ENCODE measurements at places on chromosomes 2 and 18.

DNA sequence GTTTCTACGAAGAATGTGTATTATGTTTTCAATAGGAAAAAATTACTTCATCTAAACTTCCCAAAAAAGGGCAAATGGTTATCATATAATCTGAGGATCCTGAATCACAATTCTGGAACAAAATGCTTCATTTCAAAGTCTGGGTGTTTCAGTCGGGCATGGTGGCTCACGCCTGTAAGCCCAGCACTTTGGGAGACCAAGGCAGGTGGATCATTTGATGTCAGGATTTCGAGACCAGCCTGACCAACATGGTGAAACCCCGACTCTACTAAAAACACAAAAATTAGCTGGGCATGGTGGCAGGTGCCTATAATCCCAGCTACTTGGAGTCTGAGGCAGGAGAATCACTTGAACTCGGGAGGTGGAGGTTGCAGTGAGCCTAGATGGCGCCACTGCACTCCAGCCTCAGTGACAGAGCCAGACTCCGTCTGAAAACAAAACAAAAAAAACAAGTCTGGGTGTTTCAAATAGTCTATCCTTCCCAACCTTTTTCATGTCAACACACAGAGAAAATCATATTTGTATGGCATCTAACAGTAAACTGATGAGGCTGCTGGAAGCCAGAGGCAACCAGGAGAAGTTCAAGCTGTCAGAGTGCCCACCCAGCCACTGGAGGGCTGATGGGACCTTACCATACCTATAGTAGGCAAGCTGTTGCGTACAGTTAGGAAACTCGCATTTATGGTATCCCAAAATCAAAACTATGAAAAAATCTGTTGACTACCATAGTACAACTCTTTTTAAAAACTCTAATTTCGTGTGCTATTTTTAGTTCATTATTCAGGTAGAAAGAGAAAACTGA lies 14.6 kb downstream of the NBAS start:
- no peaks in the 10 kb centered on the region for H3K4me1 ChIP-seq
- peaks cover 14% of the 10 kb centered on the region for H3K36me3 ChIP-seq
- H3K27ac ChIP-seq = no peak overlapping the region
- H3K27me3 ChIP-seq = no peaks in the 10 kb centered on the region
- H3K4me3 ChIP-seq = no peak overlapping the region
- DNase-seq = no peak

DNA sequence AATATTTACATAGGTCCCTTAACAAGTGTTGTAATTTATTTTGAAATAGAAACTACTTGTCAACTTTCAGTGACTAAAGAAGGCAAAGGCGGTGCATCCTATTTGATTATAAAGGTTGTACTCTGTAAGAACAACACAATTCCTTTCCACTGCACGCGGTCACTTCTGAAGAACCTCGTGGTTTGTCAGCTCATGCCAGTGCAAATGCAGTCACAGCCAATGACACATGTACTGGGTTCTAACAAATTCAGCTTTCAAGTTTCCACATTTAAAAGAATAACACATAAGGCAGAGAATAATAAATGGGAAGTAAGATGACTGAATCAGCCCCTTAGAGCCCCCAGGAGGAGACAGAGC lies 39.7 kb downstream of the CYB5A start:
- H3K4me3 ChIP-seq = no peak overlapping the region
- peaks cover 4% of the 10 kb centered on the region for H3K36me3 ChIP-seq
- peaks cover 24% of the 10 kb centered on the region for H3K4me1 ChIP-seq
- no peak for DNase-seq

GRCh38 chr2:31226266-31226665 lies 7.7 kb upstream of the EHD3 start:
- no peak overlapping the region for H3K27ac ChIP-seq
- no peak overlapping the region for H3K4me3 ChIP-seq
- peaks cover 3% of the 10 kb centered on the region for H3K4me1 ChIP-seq
- peaks cover 33% of the 10 kb centered on the region for H3K27me3 ChIP-seq

DNA sequence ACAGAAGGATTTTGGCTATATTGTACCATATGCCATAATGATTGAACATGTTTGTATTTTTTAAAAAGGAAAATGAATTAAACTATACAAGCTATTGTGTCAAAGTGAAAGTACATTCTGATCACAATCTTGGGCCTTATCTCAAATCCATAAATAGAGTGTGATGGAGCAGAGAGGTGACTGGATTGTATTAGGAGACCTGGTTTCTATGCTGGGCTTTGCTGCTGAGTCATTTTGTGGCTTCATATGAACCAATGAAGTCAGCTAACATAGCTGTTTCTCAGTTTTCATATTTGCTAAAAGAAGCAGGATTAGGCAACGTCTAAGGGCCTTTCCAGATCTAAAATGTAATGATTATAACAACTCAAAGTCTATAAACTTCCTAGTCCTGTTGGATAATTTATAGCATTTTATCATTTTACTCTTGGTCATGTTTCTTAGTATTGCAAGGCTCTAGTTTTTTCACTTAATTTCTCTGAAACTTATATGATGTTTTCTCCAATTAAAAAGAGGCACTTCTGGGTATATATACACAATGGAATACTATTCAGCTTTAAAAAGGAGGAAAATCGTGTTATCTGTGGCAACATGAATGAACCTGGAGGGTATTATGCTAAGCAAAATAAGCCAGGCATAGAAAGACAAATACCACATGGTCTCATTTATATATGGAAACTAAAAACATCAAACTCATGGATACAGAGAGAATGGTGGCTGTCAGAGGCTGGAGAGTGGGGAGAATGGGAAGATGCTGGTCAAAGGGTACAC lies 112.3 kb downstream of the MEP1B start:
- H3K27ac ChIP-seq = no peak overlapping the region
- no peak for DNase-seq
- H3K36me3 ChIP-seq = no peaks in the 10 kb centered on the region
- no peaks in the 10 kb centered on the region for H3K4me1 ChIP-seq

GRCh38 chr2:114543236-114543766 lies 100.9 kb downstream of the DPP10 start:
- H3K4me1 ChIP-seq = no peaks in the 10 kb centered on the region
- no peak overlapping the region for H3K27ac ChIP-seq
- no peak overlapping the region for H3K4me3 ChIP-seq
- H3K36me3 ChIP-seq = no peaks in the 10 kb centered on the region
- DNase-seq = no peak

DNA sequence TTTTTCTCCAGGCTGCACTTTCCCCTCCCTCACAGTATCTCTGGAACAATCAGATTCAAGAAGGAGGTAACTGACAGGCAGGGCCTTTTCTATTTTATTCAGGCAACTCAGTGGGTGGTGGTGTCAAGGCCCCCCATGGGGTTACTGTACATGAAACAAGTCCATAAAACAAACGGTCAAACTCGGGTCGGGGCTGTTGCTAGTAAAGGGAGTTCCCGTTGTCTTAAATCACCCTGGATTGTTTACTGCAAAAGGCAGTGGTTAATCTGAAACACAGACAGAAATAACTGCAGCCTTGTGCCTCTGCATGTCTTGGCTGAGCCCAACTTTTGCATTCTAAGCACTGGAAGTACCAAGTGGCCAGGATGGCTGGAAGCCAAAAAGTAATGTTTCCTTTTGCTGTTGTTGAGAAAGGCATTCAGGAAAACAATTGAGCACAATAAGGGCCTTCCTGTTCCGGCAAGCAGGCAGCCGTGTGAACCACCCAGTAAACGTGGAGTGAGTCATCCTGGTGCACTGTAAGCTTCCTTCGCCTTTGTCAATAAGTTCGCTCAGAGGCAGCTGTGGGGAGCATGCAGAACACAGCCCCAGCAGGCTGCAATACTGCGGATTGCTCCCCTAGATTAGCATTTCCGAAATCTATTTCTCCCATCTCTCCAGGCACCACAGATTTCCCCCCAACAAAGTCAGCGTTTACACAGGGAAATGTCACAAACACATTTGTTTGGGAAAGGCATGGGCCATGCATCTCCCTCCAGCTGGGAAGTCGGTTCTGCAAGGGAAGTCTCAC lies 149.6 kb downstream of the IRS1 start:
- DNase-seq = peak; percentile 89
- peaks cover 17% of the 10 kb centered on the region for H3K36me3 ChIP-seq
- peaks cover 42% of the 10 kb centered on the region for H3K4me1 ChIP-seq
- peak overlapping the region; percentile 94 for H3K27ac ChIP-seq

DNA sequence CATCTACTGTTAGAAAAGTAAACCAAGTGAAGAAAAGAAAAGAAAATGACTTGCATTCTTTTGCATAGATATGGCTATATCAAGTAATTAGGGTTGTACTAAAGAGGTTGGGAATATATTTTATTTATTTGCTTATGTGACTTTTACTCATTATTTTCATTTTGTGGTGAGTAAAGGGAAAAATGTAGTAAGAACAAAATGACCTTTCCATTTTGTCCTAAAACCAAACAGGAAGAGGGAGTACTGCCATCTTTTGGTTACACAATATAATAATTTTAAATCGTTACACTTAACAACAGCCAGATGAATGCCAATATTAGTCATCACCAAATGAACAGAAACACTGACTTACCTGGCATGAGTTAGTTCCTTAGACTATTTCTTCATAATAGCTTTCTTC lies 47.3 kb upstream of the NDUFV2 start:
- peaks cover 5% of the 10 kb centered on the region for H3K36me3 ChIP-seq
- no peak overlapping the region for H3K4me3 ChIP-seq
- H3K4me1 ChIP-seq = peaks cover 6% of the 10 kb centered on the region

DNA sequence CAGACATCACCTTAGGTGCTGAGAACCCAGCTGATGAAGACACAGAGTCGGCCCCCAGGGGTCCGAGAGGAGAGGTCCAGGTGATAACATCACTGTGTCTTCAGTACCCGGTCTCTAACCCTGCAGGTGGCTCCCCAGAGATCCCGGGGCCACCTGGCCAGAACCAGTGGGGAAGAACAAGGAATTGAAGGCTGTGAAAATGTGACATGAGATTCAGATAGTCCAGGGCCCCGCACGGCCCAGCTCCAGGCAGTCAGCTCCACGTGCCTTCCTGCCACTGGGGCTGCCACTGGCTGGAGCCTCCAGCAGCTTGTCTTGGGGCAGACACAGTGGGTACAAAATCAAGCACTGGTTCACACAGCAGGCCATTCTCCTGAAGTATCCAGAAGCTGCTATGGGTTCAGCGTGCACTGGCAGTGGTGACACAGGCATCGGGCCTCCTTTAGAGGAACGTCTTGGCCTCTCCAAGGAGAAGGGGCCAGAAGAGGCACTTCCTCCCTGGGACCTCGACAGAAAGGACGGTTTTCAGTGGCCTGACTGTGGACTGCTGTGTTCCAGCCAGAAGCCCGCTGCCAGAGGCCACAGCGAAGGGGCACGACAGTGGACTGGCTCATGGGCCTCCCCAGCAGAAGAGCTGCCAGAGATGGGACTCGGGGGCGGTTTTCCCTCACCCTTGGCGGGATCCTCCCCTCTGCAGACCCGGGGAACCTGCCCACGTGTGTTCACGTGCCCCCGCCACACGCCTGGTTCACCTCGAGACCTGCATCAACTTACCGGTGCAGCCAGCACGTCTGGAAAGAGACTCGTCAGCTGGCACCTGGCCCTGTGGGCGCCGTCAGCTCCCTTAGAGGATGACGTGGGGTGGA lies 150.4 kb downstream of the HDAC4 start:
- H3K4me3 ChIP-seq = no peak overlapping the region
- H3K4me1 ChIP-seq = peaks cover 42% of the 10 kb centered on the region
- DNase-seq = no peak
- H3K27me3 ChIP-seq = no peaks in the 10 kb centered on the region

- H3K4me3 ChIP-seq = no peak overlapping the region
- H3K27me3 ChIP-seq = no peaks in the 10 kb centered on the region
- no peak for DNase-seq
- peaks cover 12% of the 10 kb centered on the region for H3K36me3 ChIP-seq
Observed at GRCh38 chr2:143577489-143577888, 448.3 kb downstream of the ARHGAP15 start.

DNA sequence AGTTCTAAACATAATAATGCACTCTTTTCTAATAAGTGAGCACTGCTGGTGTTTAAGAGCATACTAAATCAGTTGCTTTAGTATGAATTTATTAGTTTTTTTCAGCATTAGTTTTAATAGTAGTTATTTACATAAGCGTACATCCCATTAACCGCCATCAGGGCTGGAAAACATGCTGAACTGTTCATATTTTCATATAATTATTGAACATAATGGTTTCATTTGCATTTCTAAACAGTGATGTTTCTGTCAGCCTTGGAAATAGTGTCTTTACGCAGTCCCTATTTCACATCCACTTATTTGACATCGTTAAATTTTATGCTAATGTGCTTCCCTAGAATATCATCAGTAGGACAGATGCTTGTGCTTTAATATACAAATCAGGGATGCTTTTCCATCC lies 71.5 kb downstream of the KIAA1328 start:
- H3K4me3 ChIP-seq = no peak overlapping the region
- no peak overlapping the region for H3K27ac ChIP-seq
- H3K4me1 ChIP-seq = peaks cover 2% of the 10 kb centered on the region
- no peak for DNase-seq
- no peaks in the 10 kb centered on the region for H3K27me3 ChIP-seq

DNA sequence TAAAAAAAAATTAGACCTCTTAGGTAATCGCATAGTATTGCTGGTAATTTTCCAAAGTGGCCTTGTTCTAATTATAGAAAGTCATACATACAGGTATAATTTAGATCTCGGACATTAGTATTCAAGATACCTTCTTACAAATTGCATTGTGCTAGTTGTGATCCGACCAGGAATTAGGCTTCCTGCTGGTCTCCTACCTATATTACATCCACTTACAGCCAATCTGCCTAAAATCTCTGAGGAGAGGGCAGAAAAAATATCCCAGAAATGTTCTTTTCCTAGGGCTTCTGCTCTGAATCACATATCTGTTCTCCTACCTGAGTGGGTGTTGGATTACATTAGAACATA lies 314.7 kb upstream of the GULP1 start:
- no peaks in the 10 kb centered on the region for H3K36me3 ChIP-seq
- no peak overlapping the region for H3K27ac ChIP-seq
- no peaks in the 10 kb centered on the region for H3K27me3 ChIP-seq
- no peak overlapping the region for H3K4me3 ChIP-seq
- no peaks in the 10 kb centered on the region for H3K4me1 ChIP-seq
- DNase-seq = no peak

- H3K27ac ChIP-seq = peak overlapping the region; percentile 37
- peak; percentile 66 for DNase-seq
- no peaks in the 10 kb centered on the region for H3K36me3 ChIP-seq
- peaks cover 16% of the 10 kb centered on the region for H3K4me1 ChIP-seq
- no peaks in the 10 kb centered on the region for H3K27me3 ChIP-seq
- no peak overlapping the region for H3K4me3 ChIP-seq
Observed at GRCh38 chr2:64839844-64840243, 149.4 kb upstream of the SLC1A4 start.

GRCh38 chr2:1893856-1894255 lies 149.5 kb upstream of the PXDN start:
- no peak overlapping the region for H3K4me3 ChIP-seq
- H3K36me3 ChIP-seq = no peaks in the 10 kb centered on the region
- no peak for DNase-seq
- no peak overlapping the region for H3K27ac ChIP-seq
- no peaks in the 10 kb centered on the region for H3K27me3 ChIP-seq
- H3K4me1 ChIP-seq = no peaks in the 10 kb centered on the region

DNA sequence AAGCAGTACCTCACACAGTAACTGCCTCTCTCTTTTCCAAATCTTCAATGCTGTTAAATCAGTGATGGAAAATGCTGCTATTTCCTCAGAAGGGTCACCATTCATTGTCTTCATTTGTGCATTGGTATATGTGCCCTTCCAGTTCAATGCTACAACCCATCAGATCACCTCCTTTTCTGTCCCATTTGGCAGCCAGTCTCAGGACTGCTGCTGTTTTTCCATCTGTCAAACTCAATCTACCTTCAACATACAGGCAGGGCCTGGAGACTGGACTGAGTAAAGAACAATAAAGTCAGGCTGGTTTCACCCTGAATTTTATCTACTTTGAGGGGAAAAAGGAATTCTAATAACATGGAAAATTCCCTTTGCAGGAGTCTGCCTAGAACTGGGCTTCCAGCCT lies 17.9 kb downstream of the ZNF385B start:
- no peaks in the 10 kb centered on the region for H3K4me1 ChIP-seq
- DNase-seq = peak; percentile 34
- H3K27me3 ChIP-seq = peaks cover 8% of the 10 kb centered on the region
- no peak overlapping the region for H3K27ac ChIP-seq
